Karpas-422 (cell line): ENCODE measurements at places on chromosomes 13 and 19. TPM values are rescaled to one million over a fixed set of nuclear protein-coding genes. Genes with fewer than 3 reads are reported as not detected.

The ZNF582 gene
- total RNA-seq, result 2.6 and 3.4 TPM in 2 replicates

The IQCN gene
- total RNA-seq, result 0.37 and 0.87 TPM in 2 replicates

The CEBPA gene
- not detected in 2 replicates for total RNA-seq

The KCNN4 gene
- total RNA-seq, result 0.32 TPM in 1 of 2 replicates, not detected in the other

The PLIN4 gene
- not detected in 2 replicates for total RNA-seq

The PLK5 gene
- total RNA-seq, result not detected in 2 replicates

The ZNF274 gene
- total RNA-seq, result 14.1 and 27.9 TPM in 2 replicates

The IGSF23 gene
- not detected in 2 replicates for total RNA-seq

The POLR2I gene
- total RNA-seq, result 175 and 322 TPM in 2 replicates

The COX7A1 gene
- not detected in 2 replicates for total RNA-seq

The C2CD4C gene
- total RNA-seq, result not detected in 2 replicates

The GTPBP3 gene
- 29.3 and 88.1 TPM in 2 replicates for total RNA-seq

The PSG2 gene
- not detected in 2 replicates for total RNA-seq

The WIZ gene
- total RNA-seq, result 5.3 and 5.4 TPM in 2 replicates

DNA sequence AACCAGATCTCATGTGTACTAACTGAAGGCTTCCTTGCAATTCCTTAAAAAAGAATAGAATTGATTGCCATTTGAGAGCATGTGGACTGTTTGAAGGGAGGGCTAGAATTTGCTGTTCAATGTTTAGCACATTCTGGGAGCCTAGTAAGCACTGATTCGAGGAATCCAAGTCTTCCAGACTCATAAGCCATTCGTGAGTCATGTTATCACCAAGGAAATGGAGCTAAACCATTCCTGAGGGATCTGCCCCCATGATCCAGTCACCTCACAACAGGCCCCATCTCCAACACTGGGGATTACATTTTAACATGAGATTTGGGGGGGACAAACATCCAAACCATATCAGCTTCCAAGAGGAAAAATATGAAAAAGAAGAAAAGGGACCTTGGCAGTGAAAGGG is 276.4 kb downstream of the KCNRG start:
- DNase-seq, result no peak

DNA sequence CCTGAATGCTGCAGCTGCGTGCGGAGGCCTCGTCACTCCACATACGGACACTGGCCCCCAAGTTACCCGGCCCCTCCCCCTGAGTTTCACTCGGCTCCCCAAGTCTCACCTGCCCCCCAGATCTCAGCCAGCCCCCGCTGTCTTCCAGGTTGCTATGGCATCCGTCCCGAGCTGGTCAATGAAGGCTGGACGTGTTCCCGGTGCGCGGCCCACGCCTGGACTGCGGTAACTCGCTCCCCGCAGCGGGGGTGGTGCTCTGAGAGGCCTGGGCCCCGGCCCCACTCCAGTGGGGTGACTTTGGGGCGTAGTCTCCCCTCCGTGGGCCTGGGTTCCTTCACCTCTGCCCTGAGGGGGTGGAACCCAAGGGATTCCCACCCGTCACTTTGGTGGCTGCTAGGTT is 168.2 kb downstream of the KDM4B start:
- no peak for DNase-seq

DNA sequence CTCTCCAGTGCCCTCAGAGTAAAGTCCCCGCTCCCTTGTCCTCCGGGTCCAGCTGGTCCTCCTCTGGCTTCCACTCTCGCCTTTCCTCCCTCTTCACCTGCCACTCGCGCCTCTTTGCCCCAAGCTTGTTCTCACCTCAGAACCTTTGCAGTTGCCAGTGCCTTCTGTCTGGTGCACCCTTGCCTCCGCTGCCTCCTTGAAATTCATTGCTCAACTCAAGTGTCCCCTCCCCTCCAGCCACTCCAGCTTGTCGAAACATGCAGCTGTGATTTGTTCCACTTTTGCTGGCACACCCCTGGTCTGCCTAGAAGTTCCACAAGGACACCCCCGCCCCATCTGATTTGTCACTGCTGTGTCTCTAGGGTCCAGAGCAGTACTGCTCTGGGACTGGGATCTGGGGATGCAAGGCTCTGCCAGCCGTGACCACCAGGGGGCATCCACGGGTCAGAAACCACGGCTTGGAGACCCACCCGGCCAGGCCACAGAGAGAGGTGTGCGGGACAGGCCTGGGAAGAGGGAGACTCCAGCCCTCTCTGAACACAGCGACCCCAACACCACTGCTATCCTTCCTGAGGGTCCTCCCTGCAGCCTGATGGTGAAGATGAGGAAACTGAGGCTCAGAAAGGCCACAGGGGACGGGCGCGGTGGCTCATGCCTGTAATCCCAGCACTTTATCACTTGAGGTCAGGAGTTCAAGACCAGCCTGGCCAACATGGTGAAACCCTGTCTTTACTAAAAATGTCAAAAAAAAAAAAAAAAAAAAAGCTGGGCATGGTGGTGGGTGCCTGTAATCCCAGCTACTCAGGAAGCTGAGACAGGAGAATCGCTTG is 49.9 kb downstream of the AP1M1 start:
- peak; percentile 92 for DNase-seq

- peak; percentile 85 for DNase-seq
Measured at GRCh38 chr19:10551698-10552301, 8.1 kb downstream of the ATG4D start.

DNA sequence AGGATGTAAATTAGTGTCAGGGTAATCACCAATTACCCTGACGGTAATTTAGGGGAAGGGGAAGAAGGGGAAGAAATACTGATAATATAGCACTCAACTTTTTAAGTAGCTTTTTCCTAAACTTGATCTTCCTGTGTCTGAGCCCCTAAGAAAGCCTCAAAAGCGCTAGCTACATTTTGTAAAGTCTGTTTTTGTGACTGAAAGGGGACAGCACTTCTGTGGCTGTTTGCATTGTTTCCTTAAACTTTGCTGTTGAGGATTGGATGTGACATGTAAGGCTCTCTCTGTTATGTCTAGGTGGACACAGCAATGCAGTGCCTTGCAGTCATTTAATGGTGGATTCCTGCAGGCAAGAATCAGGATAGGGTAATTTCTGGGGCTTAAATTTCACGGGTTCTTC is 42.8 kb downstream of the SPATA13 start:
- DNase-seq, result no peak

GRCh38 chr13:42574435-42575311 is 721 bp downstream of the TNFSF11 start:
- no peak for DNase-seq

- DNase-seq, result no peak
Measured at GRCh38 chr13:79658333-79658975, 177.5 kb downstream of the NDFIP2 start.

DNA sequence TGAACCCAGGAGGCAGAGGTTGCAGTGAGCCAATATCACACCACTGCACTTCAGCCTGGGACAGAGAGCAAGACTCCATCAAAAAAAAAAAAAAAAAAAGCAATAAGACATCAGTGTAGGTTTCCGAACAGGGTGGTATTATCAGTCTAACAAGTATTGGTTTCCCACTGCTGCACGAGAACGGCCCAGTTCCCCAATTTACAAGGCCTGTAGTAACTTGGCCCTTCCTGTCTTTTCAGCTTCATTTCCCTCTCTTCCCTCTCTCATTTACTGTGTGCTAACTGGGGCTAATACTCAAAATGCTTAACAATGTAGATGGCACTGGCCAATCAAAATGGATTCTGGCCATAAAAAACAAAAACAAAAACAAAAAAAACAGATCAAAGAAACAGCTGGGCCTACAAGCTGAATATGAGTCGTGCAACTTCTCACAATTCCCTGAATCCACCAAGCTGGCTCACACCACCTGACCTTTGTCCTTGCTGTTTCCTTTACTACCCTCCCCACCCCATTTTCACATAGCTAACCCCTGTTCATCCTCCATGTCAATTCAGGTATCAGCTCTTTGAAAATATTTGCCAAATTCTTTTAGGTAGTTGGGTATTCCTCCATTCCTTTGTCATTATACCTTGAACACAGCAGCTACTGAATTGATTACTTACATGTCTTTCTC is 2.4 kb downstream of the TEX101 start:
- DNase-seq, result no peak

GRCh38 chr19:6772866-6773322 is 386 bp downstream of the VAV1 start:
- DNase-seq, result no peak

- DNase-seq, result no peak
Measured at GRCh38 chr13:109795011-109795410, 8.6 kb upstream of the IRS2 start.

DNA sequence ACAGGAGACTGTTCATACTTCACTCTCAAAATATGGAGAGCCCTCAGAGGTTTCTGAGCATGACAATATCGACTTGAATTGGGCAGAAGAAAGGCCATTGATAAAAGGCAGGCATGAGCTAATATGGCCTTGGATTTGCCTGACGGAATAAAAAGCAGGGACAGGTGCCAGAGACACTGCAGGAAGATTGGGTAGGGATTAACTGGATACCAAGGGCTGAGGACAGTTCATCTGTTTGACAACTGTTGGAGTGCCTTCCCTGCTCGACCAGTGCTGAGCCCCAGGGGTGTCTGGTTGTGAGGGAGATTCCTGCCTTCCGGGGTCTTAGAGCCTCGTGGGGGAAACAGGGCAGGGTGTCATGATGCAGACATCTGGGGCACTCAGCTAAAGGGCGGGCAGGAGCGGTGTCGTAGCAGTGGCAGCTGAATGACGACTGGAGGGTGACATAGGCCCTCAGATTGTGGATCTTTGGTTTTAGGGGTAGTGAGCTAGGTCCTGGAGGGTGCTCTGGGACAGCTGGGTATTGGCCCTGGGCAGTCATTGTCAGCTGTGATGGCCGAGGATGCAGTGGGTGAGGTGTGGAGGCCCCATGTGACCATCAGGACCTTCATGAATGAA is 12.3 kb downstream of the GATAD2A start:
- no peak for DNase-seq

GRCh38 chr19:32233885-32234284 is 111.5 kb upstream of the ZNF507 start:
- no peak for DNase-seq

DNA sequence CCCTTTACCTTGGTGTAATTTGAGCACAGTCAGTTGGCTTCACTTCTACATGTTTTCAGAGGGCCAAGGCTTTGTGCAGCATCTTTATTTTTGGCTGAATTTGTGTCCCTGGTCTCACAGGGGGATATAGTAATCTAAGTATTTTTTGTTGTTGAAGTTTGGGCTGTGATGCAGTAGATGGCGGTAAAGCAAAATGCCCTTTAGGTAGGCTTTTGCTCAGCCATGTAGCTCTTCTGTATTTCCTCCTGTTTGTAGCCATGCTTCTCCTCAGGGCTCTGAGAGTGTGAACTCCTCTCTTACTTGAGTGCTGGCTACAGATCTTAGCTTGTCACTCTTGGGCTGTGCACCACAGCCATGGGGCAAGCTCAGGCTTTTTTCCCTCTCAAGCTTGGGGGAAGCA is 328.6 kb downstream of the SLITRK5 start:
- DNase-seq, result peak; percentile 72

DNA sequence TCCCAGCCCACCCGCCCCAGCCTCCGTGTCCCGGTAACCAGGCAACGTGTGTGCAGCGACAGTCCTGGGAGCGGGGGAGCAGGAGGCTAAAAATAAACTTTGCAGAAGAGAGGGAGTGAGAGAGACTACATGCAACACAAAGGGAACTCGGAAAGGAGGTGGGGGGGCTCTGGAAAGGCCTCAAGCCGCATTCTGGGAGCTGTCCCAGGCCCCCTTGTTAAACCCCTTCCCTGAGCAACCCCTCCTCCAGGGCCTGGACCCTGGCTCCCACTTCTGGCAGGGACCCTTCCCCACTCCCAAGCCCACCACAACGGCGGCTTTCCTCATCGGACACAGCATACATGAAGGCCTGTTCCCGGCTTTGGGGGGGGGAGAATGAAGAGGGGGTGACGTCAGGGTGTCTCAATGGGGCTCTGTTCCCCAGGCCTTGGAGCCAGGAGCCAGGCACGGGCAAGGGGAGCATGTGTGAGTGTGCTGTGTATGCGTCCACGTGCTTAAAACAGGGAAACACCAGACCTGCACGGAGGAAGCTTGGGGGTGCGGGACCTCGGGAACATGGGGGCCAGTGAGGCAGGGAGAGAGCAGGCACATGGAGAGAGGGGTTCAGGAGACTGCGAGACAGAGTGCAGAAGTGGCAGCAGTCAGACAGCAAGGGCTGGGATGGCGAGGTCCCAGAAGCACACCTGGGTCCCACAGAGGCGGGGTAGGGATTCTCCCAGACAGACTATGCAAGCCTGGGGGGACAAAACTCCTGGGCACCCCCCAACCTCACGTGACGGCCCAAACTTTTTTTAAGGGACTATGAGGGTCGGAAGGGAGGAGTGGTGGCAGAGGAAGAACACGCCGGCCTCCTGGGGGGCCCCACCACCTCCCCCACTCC is 2.3 kb downstream of the ERF start:
- DNase-seq, result no peak

- no peak for DNase-seq
Measured at GRCh38 chr13:45941261-45941660, 89.7 kb upstream of the SIAH3 start.

DNA sequence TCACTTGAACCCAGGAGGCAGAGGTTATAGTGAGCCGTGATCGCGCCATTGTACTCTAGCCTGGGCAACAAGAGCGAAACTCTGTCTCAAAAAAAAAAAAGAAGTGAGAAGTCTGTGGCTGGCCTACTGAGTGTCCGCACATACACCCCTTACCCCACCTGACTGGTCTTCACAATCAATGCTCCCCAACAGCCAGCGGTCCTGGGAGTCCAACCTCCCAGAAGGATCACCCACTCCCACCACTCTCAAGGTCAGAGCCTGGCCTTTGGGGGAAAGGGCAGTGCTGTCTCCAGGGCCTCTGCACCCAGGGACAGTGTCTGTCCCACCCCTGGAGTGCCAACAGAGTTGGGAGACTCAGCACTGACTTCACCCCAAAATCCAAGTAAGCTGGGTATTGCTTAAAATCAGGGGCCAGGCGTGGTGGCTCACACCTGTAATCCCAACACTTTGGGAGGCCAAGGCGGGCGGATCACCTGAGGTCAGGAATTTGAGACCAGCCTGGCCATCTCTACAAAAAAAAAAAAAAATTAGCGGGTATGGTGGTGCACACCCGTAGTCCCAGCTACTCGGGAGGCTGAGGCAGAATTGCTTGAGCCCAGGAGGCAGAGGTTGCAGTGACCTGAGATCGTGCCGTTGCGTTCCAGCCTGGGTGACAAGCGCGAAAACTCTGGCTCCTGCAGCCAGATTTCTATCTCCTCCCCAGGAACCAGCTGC is 2.3 kb upstream of the CD320 start:
- DNase-seq, result no peak

- DNase-seq, result peak; percentile 71
Measured at GRCh38 chr19:33740811-33741396, 55.8 kb upstream of the KCTD15 start.

DNA sequence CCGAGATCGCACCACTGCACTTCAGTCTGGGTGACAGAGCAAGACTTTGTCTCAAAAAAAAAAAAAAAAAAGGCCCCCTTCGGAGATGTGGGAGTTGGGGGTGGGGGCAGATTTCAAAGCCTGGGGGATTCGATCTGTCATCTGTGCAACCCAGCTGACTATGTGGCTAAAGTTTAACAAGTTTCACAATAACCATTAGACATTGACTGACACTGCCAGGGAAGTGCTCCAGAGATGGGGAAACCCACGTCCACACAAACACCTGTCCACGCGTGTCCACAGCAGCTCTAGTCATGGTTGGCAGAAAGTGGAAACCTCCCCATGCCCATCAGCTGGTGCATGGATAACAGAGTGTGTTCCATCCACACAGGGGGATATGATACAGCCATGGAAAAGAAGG is 37.6 kb upstream of the HOMER3 start:
- DNase-seq, result no peak
